Activated CD4-positive, alpha-beta memory T cell treated with anti-CD3 and anti-CD28 coated beads, Interleukin-2, amount 10 ng/mL, durations not matched to agents 7 days and 5 days (primary cell): ENCODE measurements at places on chromosomes 1 and 21. TPM values are rescaled to one million over a fixed set of nuclear protein-coding genes. Genes with fewer than 3 reads are reported as not detected.

GRCh38 chr1:85555867-85556573 is 24.5 kb upstream of the CCN1 start:
- DNase-seq = no peak
- no peak overlapping the region for H3K4me3 ChIP-seq
- peaks cover 5% of the 10 kb centered on the region for H3K27me3 ChIP-seq
- H3K4me1 ChIP-seq = no peaks in the 10 kb centered on the region
- no peak overlapping the region for H3K27ac ChIP-seq
- H3K36me3 ChIP-seq = no peaks in the 10 kb centered on the region

DNA sequence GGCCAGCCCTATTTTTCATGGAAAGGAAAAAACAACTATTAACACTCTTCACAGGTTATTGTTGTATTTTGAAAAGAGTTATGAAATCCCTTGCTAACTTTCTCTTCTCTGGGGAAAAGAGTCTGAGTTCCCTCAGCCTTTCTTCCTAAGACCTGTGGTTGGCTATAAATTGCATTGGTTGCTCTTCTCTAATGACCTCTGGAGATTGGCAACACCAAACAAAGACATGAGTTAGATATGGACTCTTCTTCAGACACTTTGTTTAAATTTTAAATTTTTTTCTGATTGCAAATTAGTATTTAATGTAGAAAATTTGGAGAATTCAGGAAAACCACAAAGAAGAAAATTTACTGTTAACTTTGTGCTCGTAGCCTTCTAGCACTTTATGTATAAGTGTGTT is 275.7 kb downstream of the PBX1 start:
- no peak overlapping the region for H3K4me3 ChIP-seq
- no peak for DNase-seq
- H3K27me3 ChIP-seq = no peaks in the 10 kb centered on the region
- H3K27ac ChIP-seq = no peak overlapping the region

DNA sequence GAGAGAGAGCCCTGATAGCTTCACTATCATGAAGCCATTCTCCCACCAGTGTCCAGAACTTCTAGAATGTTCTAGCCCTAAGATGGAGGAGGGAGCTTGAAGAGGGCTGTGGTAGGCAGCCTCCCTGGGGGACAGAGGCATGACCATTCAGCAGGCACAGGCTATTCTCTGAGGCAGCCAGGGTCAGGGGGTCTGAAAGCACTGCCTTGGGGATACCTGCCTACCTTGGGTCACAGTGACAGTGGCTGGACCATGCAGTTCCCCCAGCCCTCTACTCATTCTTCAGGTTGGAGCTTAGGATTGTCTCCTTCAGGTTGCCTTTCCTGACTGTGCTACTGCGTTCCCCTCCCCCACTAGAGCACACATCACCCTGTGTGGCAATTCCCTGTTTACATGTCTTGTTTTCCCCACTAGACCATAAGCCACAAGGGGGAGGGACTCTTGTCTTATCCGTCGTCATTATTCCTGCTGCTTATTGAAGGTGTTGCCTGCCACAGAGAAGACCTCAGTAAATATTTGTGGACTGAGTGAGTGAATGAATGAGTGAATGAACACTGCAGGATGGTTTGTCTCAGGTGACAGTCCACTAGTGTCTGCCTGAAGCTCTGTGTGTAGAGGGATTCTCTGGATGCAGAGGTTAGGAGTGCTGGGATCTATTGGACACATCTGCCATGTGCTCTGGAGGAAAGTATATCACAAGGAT is 5.2 kb downstream of the ZDHHC18 start:
- H3K4me1 ChIP-seq = peaks cover 80% of the 10 kb centered on the region
- no peaks in the 10 kb centered on the region for H3K27me3 ChIP-seq
- H3K36me3 ChIP-seq = peaks cover 77% of the 10 kb centered on the region

- H3K27me3 ChIP-seq = peaks cover 32% of the 10 kb centered on the region
- peak; percentile 77 for DNase-seq
- H3K36me3 ChIP-seq = peaks cover 17% of the 10 kb centered on the region
- H3K4me1 ChIP-seq = peaks cover 26% of the 10 kb centered on the region
- peak within 1 kb of the TSS; percentile 86 for H3K4me3 ChIP-seq
Observed at GRCh38 chr1:115641762-115642167, at the start of gene VANGL1. Gene VANGL1 (plus strand): TSS chr1:115641970. CDS start chr1:115651414, 9,444 bp downstream.

Gene SPATA17
- not detected for total RNA-seq

Gene UBE2U
- not detected for total RNA-seq

Gene APOBEC4
- not detected for total RNA-seq

DNA sequence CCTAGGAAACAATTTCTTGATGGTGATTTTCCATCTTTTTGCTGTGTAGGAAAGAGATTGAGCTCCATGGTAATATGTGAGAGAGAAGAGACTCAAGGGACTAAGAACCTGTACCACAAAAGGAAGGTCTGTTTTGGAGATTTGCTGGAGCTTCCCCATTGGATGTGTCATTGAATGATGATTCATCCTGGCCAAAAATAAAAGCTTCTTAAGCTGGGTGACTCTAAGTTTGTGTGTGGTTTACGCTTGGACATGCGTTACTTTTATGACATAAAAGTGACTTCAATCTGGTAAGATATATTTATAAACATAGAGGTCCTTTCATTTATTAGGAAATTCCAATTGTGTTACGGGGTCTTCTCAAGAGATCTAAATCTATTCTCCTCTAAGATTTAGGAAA is 17.4 kb upstream of the IL19 start:
- no peak for DNase-seq
- H3K4me1 ChIP-seq = peaks cover 31% of the 10 kb centered on the region
- H3K4me3 ChIP-seq = no peak overlapping the region
- H3K36me3 ChIP-seq = peaks cover 15% of the 10 kb centered on the region
- H3K27me3 ChIP-seq = peaks cover 23% of the 10 kb centered on the region

GRCh38 chr1:189939967-189940366 is 537.7 kb downstream of the BRINP3 start:
- H3K4me1 ChIP-seq = no peaks in the 10 kb centered on the region
- no peaks in the 10 kb centered on the region for H3K27me3 ChIP-seq
- H3K36me3 ChIP-seq = no peaks in the 10 kb centered on the region
- no peak overlapping the region for H3K4me3 ChIP-seq

GRCh38 chr1:211632117-211632807 is 43.2 kb downstream of the NEK2 start:
- no peaks in the 10 kb centered on the region for H3K36me3 ChIP-seq
- peaks cover 9% of the 10 kb centered on the region for H3K27me3 ChIP-seq
- H3K4me1 ChIP-seq = peaks cover 15% of the 10 kb centered on the region
- H3K27ac ChIP-seq = no peak overlapping the region

Gene GSTM5
- not detected for total RNA-seq

Gene LAX1
- total RNA-seq = 23.2 TPM

Gene PROX1
- not detected for total RNA-seq

DNA sequence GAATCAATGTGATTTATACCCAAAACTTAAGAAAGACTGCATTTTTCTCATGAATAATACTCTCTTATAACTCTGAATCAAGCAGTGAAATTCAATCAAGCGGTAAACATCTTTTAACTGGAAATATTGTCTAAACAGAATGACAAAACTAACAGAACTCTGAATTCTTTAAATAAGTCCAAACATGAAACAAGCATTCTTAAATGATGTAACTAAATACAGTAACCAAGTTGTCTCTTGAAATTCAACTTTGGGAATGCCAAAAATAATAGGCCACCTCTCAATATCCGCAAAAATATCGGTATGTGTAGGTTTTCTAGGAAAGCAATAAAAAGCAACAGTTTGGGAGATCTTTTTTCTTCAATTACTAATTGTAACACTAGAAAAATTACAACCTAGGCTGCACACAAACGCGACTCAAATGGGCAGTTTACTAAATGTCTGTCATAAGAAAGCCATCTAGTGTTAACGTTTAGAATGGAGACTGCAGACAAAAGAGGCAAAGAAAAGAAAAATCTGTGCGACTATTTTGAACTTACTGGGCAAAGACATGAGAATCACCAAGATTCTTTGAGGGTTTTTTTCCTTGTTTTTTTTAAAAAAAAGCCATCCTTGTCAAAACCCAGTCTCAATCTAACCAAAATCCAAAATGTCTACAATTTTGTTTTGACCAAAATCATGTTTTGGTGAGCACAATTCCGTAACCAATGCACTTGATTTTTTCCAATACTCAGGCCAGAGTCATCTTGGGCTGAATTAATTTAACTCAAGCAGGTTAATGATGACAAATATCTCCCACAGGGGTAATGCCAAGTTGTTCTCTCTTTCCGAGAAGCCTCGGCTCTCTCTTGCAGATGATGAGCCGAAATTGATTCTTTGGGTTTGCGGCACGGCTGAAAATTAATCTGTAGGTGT is 1.3 kb downstream of the SIPA1L2 start:
- no peak for DNase-seq
- peaks cover 36% of the 10 kb centered on the region for H3K27me3 ChIP-seq
- peak overlapping the region; percentile 73 for H3K4me3 ChIP-seq
- no peaks in the 10 kb centered on the region for H3K36me3 ChIP-seq

- no peak overlapping the region for H3K4me3 ChIP-seq
- H3K27ac ChIP-seq = no peak overlapping the region
- H3K36me3 ChIP-seq = peaks cover 78% of the 10 kb centered on the region
- peaks cover 61% of the 10 kb centered on the region for H3K4me1 ChIP-seq
- peak; percentile 69 for DNase-seq
Observed at GRCh38 chr1:206912445-206913095, 9.2 kb downstream of the FCMR start.

GRCh38 chr1:210746024-210746731 is 387.8 kb downstream of the KCNH1 start:
- H3K27me3 ChIP-seq = peaks cover 3% of the 10 kb centered on the region
- H3K27ac ChIP-seq = no peak overlapping the region
- DNase-seq = no peak
- no peaks in the 10 kb centered on the region for H3K36me3 ChIP-seq
- no peak overlapping the region for H3K4me3 ChIP-seq

DNA sequence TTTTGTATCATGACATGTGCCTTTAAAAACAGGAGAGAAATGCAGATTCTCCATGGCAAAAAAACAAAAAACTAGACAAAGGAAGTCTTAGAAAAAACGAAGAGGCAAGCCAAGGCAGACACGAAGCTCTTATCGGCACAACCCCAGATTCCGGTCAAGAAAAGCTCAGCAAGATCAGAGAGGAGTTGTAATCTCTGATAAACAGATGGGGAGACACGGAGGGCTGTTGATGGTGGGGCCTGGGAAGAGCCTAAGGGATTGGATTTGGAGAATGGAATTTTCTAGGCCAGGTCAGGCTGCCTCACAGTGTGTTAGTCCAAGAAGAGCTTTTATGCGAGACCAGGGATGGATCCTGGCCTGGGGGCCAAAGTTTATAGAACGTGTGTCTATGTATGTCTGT is 96.2 kb upstream of the AKT3 start:
- H3K36me3 ChIP-seq = no peaks in the 10 kb centered on the region
- no peak overlapping the region for H3K4me3 ChIP-seq
- DNase-seq = no peak
- no peaks in the 10 kb centered on the region for H3K4me1 ChIP-seq
- no peaks in the 10 kb centered on the region for H3K27me3 ChIP-seq
- no peak overlapping the region for H3K27ac ChIP-seq

DNA sequence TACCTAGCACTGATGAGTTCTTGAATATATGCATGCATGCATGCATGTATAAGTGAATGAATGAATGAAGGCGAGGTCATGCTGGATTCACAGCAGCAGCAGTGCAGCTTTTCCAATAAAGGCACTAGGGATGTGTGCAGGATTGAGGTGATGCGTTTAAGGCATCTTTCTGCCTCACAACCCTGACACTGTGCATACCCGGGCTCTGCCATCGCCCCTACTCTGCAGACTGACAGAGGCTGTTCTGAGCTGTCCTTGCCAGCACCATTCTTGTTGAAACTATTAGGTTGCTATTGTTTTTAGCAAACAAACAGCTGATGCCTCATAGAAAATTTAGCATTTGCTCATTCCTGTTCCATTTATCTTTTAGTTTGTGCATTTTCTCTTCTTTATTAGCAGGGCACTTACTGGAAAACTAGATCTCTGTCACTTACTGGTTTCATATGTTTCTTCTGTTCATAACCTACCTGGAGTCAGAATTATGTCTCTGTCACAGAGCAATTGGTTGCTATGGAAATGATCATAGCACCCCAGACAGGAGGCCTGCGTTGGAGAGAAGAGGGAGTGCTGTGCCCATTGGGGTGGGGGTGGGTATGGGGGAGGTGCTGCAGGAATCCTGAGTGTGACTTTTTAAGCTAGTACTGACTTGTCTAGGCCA is 79.0 kb downstream of the CD58 start:
- no peak overlapping the region for H3K27ac ChIP-seq
- H3K36me3 ChIP-seq = no peaks in the 10 kb centered on the region
- no peak overlapping the region for H3K4me3 ChIP-seq
- DNase-seq = no peak
